ENCODE measurements at places on chromosomes 5 and 9.

DNA sequence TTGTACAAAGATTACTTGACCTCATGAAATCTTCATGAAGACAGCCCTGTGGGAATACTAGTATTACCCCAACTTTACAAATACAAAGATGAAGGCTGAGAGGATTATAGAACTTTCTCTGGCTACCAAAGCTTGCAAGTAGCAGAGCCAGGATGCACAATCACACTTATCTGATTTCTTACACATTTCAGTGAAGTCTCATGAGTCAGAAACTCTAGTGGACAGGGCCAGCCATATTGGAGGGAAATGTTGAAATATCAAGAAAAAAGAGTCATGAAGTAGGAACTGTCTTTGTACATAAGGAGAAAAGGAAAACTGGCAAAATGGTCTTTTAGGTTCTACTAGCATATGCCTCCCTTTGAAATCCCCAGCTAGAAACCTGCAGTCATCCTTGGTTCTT lies 369.6 kb upstream of the WWC1 start:
- no peak for DNase-seq

GRCh38 chr9:127225801-127226625 lies 38.6 kb upstream of the GARNL3 start:
- no peak for DNase-seq

- peak; percentile 7 for DNase-seq
These were observed 1264.5 kb upstream of the ACO1 start for GRCh38 chr9:31119890-31120454.

DNA sequence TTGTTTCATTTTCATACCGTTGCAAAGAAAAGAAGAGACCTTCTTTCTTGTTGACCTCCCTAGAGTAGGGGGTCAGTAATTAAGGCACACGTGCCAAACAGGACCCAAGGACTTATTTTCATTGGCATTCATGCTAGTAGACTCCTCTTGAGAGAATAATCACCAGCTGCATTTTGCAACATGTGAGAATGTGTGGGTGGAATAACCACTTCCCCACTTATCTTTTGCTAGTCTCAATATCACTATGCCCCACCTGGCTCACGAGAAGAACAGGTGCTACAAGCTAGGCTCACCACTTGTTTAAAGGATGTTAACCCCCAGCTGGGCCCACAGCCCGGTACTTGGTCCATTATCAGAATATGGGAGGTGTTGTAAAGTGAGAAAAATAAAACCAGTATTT lies 460.7 kb upstream of the MEF2C start:
- peak; percentile 64 for DNase-seq

DNA sequence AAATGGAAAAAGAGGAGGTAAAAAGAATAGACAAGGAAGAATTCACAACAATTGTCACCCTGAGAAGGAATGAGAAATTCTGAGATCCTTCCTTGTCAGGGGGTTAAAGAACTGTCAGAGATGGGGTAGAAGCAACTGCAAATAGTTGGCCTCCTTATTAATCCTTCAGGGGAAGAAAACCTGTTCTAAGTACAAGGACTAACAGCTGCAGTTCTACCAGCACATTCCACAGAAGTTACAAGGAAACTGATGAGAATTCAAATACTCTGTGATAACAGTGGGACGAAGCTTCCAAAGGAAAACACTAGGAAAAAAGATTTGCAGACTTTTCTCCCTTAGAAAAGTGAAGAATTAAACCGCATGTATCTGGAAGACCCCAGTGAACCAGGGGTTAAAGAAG lies 93.7 kb downstream of the OR2K2 start:
- DNase-seq: no peak

GRCh38 chr9:69719367-69719766 lies 40.4 kb downstream of the PTAR1 start:
- no peak for DNase-seq

DNA sequence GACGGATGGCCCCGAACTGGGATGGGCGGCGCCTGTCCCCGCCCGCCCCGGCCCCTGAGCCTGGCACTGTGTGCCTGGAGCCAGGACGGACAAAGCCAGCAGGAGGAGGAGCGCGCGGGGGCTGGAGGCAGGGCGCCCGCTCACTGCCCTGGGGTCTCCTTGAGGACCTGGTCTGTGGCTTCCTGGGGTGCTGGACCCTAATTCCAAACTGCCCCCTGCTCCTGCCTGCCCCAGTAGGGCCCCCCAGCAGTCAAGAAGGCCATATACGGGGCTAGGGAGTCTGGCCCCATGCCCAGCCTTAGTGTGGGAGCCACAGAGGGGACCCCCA lies 29.2 kb upstream of the RXRA start:
- DNase-seq: no peak

- no peak for DNase-seq
These were observed 194.1 kb downstream of the ROR2 start for GRCh38 chr9:91755761-91756509.

DNA sequence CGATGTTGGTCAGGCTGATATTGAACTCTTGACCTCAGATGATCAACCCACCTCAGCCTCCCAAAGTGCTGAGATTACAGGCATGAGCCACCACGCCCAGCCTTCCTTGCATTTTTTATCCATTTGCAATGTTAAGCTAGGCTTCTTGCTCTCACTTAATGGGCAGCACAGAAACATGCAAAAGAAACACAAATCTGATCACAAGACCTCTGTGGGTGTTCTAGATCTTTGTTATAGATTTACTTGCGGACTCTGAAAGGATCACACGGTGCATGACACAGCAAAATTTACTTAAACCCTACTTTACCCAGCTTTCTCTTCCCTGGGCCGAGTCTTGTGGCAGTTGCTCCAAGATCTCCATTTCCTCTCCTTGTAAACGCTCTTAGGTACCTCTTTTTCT lies 71.3 kb downstream of the PSAT1 start:
- no peak for DNase-seq

- no peak for DNase-seq
These were observed 62.6 kb upstream of the FRRS1L start for GRCh38 chr9:109229682-109230081.

- no peak for DNase-seq
These were observed 481.6 kb downstream of the NTRK2 start for GRCh38 chr9:85151162-85151561.

GRCh38 chr5:133603711-133604110 lies 8.6 kb downstream of the FSTL4 start:
- DNase-seq: no peak

GRCh38 chr9:133460405-133461175 lies 812 bp downstream of the CACFD1 start:
- peak; percentile 74 for DNase-seq

- no peak for DNase-seq
These were observed 2.7 kb upstream of the CXXC5 start for GRCh38 chr5:139645430-139645871.

- DNase-seq: no peak
These were observed 241.4 kb downstream of the PBX3 start for GRCh38 chr9:125988479-125989050.

DNA sequence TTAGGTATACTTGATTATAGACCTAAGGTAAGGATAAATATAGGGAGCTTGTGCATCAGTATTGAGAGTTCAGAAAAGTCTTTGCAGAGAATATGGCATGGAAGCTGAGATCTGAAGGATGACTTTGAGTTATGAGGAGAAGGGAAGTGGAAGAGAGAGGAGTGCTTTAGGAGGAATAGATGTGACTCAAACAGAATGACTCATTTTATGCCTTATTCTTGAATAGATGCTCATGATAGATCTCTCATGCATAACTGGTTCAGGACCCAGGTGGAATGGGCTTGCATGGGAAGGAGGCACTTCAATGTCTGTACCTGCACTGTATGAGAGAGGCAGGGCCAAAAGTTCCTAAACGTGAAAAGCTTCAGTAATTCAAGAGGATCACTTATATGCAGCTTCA lies 103.3 kb downstream of the CWC27 start:
- DNase-seq: no peak

GRCh38 chr5:103211576-103212561 lies 46.7 kb upstream of the MACIR start:
- no peak for DNase-seq

DNA sequence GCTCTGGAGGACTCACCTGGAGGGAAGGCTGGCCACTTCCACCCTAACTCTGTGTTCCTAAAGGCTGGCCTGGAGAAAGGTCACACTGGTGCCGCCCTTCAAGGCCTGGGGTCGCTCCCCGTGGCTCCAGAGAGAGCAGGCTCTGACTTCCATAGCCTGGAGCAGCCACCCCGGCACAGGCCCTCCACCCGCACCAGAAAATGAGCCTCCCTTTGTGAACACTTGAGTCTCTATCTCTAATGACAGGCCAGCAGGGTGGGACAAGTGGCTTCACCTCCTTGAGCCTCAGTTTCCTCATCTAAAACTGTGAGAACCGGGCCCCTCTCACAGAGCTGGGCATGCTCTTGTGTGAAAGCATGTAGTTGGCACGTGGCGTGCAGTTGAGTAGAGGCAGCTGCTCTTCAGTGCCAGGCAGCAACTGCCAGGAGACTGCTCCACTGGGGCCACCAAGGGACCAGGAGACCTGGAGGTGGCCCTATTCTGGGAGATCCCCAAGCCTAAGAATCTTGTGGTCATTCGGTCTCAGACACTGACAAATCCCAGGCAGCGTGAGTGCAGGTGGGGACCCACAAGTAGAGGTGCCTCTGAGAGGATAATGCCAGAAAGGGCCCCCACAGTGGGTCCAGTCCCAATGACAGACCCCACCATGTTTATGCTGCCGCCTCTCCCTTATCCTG lies 56.7 kb upstream of the GARNL3 start:
- no peak for DNase-seq

- DNase-seq: no peak
These were observed 142.9 kb downstream of the PLK2 start for GRCh38 chr5:58317009-58317408.

DNA sequence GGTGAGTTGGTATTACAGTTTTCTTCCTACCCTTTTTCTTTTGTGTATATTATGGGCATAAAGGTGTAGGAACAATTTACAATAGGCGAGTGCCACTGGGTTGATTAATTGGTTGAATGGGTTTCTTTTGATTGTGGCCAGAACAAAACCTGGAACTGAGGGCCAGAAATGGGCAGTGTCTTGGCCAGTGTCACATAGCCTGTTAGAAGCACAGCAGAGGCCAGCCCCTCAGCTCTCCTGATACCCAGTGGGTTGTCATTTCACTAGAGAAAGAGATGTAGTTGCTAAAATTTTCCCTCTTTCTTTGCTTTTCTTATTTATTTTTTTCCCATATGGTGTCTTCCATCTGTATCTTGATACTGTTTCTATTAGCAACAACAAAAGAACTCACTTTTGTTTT lies 38.8 kb upstream of the SEMA6A start:
- DNase-seq: no peak

GRCh38 chr5:174793684-174794328 lies 69.4 kb downstream of the MSX2 start:
- DNase-seq: peak; percentile 31

GRCh38 chr9:37923796-37924427 lies 20.0 kb upstream of the SLC25A51 start:
- DNase-seq: no peak

DNA sequence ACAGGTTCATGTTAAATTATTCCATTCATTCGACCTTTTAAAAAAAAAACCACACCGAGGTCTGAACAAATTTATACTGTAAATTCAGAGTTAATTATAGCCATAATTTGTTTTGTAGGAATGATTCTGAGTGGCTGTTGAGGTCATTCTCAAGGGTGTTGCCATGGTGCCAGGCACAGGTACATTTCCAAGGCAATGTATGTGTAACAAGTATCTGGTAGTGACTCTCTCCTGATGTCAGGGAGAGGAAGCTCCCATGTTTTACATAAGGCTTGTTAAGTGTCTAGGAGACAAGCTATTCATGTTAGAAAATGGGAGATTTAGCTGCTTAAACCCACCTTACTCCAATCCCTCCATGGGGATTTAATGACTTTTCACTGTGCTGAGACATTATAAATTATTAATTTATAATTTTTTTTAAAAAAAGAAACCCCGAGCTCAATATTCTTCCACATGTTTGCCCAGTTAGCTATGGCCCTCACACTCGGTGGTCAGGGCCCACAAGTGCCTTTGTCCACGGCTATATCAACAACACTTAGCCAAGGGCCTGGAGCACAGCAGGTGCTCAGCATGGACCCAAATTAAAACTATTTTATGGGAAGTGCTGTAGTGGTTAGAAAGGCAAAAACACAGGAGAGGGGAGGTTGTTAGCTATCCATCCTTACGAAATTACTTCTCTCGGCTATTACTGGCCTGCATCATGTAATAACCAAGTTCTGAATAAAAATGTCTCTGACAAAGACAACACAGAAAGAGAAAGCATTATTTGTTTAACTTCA lies 154.6 kb upstream of the GNA14 start:
- DNase-seq: peak; percentile 84

DNA sequence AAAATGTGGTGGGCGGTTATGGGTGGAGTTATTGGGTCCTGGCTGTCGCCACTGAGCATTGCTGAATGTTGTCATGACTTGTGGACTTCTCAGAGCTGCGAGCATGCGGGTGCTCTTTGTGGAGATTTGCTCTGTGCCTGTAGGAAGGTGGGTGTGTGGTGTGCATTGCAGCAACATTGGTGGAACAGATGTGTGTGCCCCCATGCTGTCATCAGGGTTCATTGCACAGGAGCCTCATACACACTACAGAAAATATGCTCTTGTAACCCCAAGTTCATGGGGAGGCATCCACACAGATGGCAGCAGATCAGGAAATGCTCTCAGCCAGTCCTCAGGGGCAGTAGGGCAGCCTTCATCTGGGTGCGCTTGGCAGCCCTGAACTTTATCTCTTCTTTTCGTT lies 55.9 kb upstream of the PHF2 start:
- no peak for DNase-seq

DNA sequence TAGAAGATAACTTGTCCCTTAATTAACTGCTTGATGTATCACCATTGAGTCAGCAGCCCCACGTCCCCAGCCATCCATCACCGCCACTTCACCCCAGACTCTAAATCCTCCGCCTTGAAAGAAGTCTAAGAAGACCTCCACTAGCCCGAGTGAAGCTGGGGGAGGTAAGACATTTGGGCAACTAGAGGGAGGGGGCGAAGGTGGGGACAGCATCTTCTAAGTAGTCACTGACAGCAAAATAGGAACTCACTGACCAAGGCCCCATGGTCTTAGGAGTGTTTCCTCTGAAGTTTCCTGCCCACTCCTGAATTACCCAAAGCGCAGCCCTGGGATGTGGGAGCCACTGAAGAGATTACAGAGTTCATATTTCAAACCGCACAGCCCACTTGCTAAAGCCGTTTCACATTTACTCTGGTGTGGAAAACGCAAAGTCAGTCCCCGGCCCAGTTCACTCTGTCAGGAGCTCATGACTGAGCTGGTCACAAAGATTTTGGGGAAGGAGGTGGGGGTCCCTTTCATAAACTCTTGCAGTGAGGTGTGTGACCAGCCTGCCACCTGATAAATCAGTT lies 107.4 kb downstream of the LHFPL2 start:
- no peak for DNase-seq

DNA sequence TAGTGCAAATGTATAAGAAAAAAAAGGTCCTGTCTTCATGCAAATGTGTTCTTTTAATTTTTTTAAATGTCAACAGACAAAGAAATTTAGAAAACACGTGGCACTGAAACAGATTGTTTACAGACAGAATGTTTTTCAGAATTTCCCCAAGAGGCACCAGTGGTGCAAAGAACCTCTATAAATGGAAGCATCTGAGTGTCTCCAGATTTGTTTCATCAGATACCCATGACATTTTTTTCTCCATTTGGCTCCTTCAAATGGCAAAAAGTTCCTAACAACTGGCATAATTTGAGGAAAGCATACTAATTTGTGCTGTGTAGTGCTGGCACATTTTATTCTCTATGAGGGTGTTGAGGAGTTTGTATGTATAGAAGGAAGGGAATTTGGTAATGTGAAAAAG lies 15.0 kb downstream of the CCDC192 start:
- no peak for DNase-seq
